Nasal cavity respiratory epithelium epithelial cell of viscerocranial mucosa (primary cell): ENCODE measurements at places on chromosomes 7 and 10. TPM values are rescaled to one million over a fixed set of nuclear protein-coding genes. Genes with fewer than 3 reads are reported as not detected.

The NET1 gene
- total RNA-seq, result 87.8 and 133 TPM in 2 replicates

The SMKR1 gene
- total RNA-seq, result 0.43 and 2.4 TPM in 2 replicates

The CNPY1 gene
- total RNA-seq, result not detected in 2 replicates

The PLCE1 gene
- total RNA-seq, result under 0.01 and 2.9 TPM in 2 replicates

The GSTO2 gene
- 6.5 and 18.8 TPM in 2 replicates for total RNA-seq

The LARP4B gene
- total RNA-seq, result 39.6 and 61.6 TPM in 2 replicates

The TAC1 gene
- under 0.01 TPM in 1 of 2 replicates, not detected in the other for total RNA-seq

The CDHR1 gene
- 0.68 and 2.8 TPM in 2 replicates for total RNA-seq

The LDB3 gene
- under 0.01 and 0.07 TPM in 2 replicates for total RNA-seq

The ANKRD7 gene
- total RNA-seq, result 0.34 and 0.85 TPM in 2 replicates

The ABCB1 gene
- total RNA-seq, result not detected in 2 replicates

The PFKP gene
- total RNA-seq, result 107 and 286 TPM in 2 replicates

The SMARCD3 gene
- total RNA-seq, result 1.4 and 5.6 TPM in 2 replicates

The FAM25C gene
- total RNA-seq, result 13.7 TPM in 1 of 2 replicates, not detected in the other

The ANKRD2 gene
- total RNA-seq, result under 0.01 and 0.43 TPM in 2 replicates

The ABCB4 gene
- total RNA-seq, result not detected in 2 replicates

The PRSS37 gene
- not detected in 2 replicates for total RNA-seq

The ASZ1 gene
- not detected in 2 replicates for total RNA-seq

The SLC37A3 gene
- total RNA-seq, result 48.9 and 73.6 TPM in 2 replicates

The STEAP1B gene
- 1.6 and 5.5 TPM in 2 replicates for total RNA-seq

The NPSR1 gene
- total RNA-seq, result not detected in 2 replicates

The TRPV5 gene
- not detected in 2 replicates for total RNA-seq

The SPDYE8 gene
- not detected in 2 replicates for total RNA-seq

The HTRA1 gene
- total RNA-seq, result 120 and 178 TPM in 2 replicates

The EGFR gene
- 152 and 358 TPM in 2 replicates for total RNA-seq

The IL6 gene
- 0.34 and 3.1 TPM in 2 replicates for total RNA-seq

The FGFBP3 gene
- 0.21 and 0.34 TPM in 2 replicates for total RNA-seq

The EN2 gene
- under 0.01 and 0.07 TPM in 2 replicates for total RNA-seq

The WASHC2A gene
- total RNA-seq, result 34.9 and 54.4 TPM in 2 replicates

The FLNC gene
- total RNA-seq, result 0.93 and 1.0 TPM in 2 replicates

The ATG9B gene
- 1.00 and 1.7 TPM in 2 replicates for total RNA-seq

The PNLIPRP3 gene
- 29.0 and 171 TPM in 2 replicates for total RNA-seq
